ENCODE measurements at places on chromosomes 2 and 18.

- DNase-seq = no peak
Observed at GRCh38 chr18:13513021-13513420, 213.3 kb downstream of the FAM210A start.

DNA sequence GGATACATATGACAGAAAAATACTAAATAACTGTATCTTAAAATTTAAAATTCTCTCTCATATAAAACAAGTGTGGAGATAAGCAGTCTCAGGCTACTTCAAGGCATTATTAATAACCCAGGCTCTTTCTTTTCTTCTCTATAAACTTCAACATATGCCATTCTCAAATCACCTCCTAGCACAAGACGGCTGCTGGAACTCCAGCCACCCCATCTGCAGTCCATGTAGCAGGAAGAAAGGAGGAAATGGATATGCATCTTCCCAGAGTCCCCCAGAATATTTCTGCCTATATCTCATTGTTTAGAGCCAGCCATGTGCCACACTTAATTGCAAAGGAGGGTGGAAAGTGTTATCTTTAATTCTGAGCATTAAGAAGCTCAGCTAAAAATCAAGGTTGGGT is 35.3 kb upstream of the NEB start:
- no peak for DNase-seq

- DNase-seq = no peak
Observed at GRCh38 chr2:65550246-65550645, 117.8 kb upstream of the SPRED2 start.

DNA sequence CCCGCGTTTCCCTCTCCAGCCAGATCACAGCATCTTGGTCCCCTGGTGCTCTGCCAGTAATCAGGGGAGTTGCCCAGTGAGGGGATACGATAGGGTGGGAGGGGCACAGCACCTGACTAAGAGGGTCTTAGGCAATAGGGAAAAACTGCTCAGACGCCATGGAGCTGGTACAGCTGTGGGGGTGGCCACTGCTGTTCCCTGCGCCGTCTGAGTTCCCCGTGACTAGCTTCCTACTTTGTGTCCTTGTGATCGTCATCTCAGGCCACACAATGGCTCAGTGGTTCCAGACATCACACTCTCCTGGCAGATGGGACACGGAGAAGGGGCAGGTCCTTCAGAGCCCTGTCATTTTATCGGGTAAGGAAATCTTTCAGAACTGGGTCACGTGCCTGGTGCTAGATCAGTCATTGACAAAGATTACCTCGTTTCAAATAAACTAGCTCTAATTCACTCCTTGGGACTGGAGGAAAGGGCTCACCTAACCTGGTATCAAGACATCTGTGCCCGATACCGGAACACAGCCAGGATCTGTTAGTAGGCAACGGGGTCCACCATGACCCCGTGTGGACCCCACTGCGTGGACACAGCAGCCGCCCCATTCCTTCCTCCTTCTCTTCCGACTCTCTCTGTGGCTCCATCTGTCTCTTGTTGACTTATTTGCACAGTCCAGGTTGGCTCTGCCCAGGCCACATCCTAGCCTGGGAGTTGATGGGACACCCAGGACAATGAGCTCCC is 101.6 kb downstream of the PTGR3 start:
- DNase-seq = no peak

DNA sequence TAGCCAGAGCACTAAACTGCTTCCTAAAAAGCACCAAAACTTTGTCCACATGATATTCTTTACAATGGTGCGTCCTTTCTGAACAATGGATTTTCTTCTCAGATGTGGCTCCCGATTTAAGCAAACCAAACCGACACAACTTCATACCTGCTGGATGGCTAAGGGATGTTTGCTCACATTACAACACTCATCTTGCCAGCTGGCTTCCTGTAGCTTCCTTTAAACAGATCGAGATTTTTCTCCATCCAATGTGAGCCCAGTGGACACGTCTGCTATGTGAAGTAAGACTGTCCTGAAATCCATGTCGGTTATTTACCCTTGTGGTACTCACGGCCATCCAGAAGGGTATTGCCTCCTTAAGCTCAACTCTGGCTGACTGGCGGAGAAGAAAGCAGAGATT is 126.5 kb downstream of the MAPK4 start:
- DNase-seq = no peak

DNA sequence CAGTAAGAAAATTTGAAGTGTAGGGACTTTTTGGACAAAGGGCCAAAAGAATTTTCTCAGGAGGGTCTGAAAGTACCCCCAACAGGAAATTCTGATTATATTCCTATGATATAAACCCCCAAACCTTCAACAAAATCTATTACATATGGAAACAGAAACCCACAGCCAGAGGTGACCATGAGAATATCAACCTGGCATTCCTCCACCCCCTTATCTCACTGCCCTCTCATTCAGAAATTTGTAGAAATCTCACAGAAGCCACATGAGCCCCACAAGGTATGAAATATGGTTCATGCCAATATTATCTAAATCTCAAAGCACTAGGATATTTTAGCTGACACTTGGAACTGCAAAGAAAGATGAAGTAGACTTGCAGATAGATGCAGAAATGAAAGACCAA is 31.0 kb upstream of the RBBP8 start:
- DNase-seq = no peak

Measured in erythroblast (primary cell).